ENCODE measurements at places on chromosomes 5 and 9.

- no peak for DNase-seq
Observed at GRCh38 chr9:99002706-99003105, 59.0 kb downstream of the COL15A1 start.

DNA sequence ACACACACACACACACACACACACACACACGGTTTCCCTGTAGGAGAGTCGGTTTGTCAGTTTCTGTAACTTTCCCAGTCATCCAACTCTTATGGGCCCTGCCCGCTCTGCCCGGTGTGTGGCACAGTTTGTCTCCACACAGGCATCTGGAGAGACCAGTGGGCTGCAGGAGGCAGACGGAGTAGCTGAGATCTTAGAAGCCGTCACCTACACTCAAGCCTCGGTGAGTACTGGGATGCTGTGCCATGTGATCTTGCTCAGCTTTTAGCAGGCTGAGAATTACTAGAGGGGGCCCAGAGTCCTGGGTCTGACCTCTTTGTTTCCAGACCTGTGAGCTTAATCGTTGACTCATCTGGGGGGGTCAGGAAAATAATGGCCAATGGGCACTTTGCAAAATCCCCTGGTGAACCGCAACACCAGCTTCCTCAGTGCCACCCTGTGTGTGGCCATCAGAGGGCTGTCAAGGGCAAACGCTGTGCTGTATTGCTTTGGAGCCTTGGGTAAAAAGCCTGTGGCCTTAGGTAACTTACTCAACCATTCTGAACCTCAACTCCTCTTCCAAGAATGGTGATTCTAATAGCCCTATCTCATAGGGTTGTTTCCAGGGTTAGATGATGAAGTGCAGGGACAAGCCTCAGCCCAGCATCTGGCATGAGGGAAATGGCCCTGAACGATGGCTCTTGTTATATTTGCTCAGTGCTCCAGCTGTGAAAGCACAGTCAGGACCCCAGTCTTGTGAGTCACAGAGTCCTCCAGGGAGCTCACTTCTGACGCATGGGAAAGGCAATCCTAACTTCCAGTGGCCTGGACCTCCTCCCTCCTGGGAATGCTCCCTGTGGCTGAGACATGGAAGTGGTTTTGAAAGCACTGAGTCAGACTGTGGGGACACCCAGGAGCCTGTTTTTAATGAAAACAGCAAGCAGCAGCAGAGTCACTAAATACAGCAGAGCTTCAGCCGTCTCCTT lies 45.6 kb downstream of the COL15A1 start:
- DNase-seq = no peak

- no peak for DNase-seq
Observed at GRCh38 chr9:78397454-78397853, 100.5 kb downstream of the PSAT1 start.

GRCh38 chr5:126499853-126500342 lies 76.7 kb downstream of the GRAMD2B start:
- peak; percentile 20 for DNase-seq

DNA sequence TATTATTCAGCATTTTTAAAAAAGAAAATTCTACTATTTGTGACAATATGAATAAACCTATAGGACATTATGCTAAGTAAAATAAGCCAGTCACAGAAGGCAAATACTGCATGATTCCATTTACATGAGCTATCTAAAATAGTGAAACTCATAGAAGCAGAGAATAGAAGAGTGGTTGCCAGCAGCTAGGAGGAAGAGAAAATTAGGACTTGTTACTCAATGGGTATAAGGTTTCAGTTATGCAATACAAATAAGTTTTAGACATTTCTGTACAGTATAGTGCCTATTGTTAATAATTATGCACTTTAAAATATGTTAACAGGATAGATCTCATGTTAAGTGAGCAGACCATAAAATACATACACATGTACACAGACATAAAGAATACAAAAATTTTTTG lies 73.8 kb upstream of the SPINK5 start:
- DNase-seq = no peak

- no peak for DNase-seq
Observed at GRCh38 chr9:34406219-34406618, 29.5 kb upstream of the MYORG start.

DNA sequence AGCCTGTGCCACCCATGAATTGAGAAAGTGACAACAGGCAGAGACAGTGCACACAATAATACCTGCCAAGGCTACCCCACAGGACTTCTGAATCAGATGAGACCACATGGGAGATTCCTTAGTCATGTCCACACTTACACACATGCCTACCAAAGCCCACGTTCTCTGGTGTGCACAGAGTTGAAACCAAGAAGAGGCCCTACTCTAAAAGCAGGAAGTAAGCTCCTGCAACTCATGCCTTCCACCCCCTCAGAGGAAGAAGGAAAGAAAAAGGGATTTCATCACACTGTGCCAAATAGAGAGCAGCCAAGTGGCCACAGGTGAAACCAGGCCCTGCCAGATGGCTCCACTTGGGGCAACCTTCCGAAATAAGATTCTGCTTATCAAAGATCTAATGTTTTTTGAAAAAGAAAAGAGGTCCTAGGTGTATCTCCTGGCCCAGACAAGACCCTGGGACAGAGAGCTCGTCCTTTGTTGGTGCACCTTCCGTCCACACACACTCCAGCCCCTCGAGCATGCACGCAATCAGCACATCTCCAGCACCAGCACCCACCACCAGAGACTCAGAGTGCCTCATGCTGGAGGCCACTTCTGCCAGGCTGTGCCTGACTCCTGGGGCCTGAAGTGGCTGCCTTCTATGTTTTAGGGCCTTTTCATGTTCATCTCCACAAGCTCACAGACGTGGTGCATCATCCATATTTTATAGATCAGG lies 114.6 kb upstream of the SPOCK1 start:
- DNase-seq = peak; percentile 24

DNA sequence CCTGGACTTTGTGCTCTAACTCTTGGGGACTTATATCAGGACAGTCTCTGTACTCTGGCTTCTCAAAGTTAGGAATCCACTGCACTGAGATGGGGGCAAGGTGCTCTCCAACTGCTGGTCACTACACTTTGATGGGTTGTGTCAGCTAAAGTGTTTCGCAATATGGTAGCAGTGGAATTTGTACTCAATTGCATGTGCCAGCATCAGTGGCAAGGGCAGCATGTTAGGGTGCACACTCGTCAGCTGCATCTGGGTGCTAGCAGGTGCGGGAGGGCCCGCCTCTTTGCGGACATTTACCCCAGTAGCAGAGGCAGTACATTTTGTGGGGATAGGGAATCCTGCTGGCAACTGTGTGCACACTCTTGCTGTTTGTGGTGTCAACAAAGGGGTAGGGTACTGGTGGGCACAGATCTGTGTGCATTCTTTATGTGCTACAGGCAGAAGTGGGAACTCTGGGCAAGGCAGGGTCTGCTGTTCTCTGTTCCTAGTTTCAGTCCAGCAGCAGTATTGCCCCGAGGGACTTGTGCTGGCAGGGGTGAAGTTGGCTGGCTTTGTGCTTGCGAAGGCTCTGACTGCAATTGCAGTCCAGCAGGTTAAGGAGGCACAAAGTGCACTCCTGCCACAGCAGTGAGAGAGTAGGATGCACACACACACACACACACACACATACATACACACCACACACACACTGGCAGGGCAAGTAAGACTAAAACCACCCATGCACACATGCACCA lies 924.8 kb upstream of the CDH9 start:
- DNase-seq = no peak

Data from CD4-positive, alpha-beta T cell treated with Interleukin-1 beta for 1 hour (primary cell).